ENCODE measurements at places on chromosomes 11 and 22.
A peak's percentile ranks its signal among the peaks of the same experiment; 100 is the strongest.

DNA sequence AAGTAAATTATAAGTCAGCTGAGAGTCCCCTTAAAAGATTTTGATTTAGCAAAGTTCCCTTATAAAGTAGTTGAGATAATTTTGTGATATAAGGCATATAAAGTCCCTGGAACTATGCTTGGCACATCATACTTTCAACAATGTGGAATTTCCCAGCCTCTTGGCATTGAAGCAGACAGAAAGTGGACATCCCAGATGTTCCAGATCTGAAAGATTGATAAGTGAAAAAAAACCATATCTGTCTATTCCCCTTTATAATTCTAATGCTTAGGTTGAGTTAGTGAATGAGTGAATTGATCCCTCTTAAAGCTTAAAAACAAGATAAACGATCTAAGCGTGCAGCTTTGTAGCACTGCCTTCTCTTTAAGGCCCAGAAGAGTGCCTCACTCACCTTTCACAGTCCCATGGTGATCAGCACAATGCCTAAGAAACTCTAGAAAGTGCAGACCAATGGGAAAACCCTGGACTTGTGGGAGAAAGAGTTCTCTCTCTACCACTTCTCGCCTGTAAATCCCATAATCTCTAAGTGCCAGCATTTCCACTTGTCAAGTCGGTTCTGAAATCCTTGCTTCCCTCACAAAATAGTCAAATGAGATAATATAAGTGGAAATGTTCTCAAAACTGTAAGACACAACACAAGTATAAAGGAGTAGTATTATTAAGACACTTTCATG lies 17.8 kb downstream of the FIBIN start:
- peak overlapping the region; percentile 42 for H3K27ac ChIP-seq
- H3K4me3 ChIP-seq, result no peak overlapping the region
- H3K36me3 ChIP-seq, result no peaks in the 10 kb centered on the region
- DNase-seq, result no peak
- no peaks in the 10 kb centered on the region for H3K27me3 ChIP-seq
- H3K4me1 ChIP-seq, result no peaks in the 10 kb centered on the region

GRCh38 chr11:129249351-129249750 lies 57.2 kb upstream of the ARHGAP32 start:
- H3K36me3 ChIP-seq, result no peaks in the 10 kb centered on the region
- no peaks in the 10 kb centered on the region for H3K4me1 ChIP-seq
- DNase-seq, result no peak
- no peaks in the 10 kb centered on the region for H3K27me3 ChIP-seq
- H3K27ac ChIP-seq, result no peak overlapping the region
- no peak overlapping the region for H3K4me3 ChIP-seq

DNA sequence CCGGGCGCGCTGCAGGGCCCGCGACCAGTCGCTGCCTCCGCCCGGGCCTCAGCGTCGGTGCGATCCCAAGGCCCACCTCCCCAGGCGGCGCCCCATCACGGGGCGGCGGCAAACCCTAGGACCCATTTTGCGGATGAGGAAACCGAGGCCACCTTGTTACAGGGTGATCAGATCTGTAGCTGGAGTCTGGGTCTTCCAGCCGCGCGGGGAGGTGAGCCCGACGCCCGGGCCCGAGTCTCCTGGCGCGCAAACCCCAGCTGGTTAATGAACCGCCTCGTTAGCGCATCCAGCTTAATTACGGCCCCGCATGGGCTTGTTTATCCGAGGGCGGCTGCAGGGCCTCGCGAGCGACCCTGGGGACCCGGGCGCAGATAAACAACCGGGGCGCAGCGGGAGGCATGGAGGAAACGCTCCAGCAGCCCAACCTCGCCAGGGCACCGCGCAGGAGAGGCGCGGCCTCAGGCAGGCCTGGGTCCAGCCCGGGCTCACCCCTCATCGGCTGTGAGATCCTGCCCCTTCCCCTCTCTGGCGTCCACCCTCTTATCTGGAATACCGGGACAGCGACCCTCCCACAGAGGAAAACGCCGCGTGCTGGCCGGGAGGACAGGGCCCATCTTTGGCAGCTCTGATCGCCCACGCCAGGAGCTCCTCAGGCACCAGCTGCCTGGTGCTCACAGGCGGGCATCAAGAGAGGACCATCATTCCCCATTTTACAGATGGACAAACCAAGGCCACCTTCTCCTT lies 14.7 kb downstream of the OTUB1 start:
- peak overlapping the region; percentile 47 for H3K27ac ChIP-seq
- DNase-seq, result no peak
- H3K4me1 ChIP-seq, result no peaks in the 10 kb centered on the region
- peak overlapping the region; percentile 51 for H3K4me3 ChIP-seq

- H3K4me1 ChIP-seq, result no peaks in the 10 kb centered on the region
- no peaks in the 10 kb centered on the region for H3K36me3 ChIP-seq
- no peak for DNase-seq
- H3K4me3 ChIP-seq, result no peak overlapping the region
These were observed 1083.2 kb upstream of the CNTN5 start for GRCh38 chr11:97937501-97937900.

GRCh38 chr11:120182790-120183491 lies 27.9 kb upstream of the OAF start:
- H3K4me1 ChIP-seq, result peaks cover 66% of the 10 kb centered on the region
- no peak overlapping the region for H3K27ac ChIP-seq
- no peaks in the 10 kb centered on the region for H3K36me3 ChIP-seq
- DNase-seq, result peak; percentile 60
- no peaks in the 10 kb centered on the region for H3K27me3 ChIP-seq
- H3K4me3 ChIP-seq, result no peak overlapping the region

DNA sequence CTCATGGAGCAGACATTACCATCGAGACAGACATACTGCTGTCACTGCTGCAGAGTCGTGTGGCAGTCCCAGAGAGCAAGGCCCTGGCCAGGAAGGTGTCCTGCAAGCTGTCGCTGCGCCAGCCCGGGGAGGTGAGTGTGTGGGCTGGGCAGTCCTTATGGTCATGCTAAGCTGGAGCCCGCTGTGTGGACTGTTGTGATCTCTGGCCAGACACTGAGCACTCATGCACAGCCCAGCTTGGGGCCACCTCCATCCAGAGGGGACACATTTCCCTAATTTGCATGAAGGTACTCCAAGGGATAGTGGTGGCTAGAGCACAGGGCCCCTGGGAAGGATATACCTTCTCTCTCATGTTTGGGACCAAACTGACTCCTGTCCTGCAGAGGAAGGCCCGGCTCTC lies 9.6 kb downstream of the ANKK1 start:
- H3K36me3 ChIP-seq, result no peaks in the 10 kb centered on the region
- DNase-seq, result no peak
- H3K27ac ChIP-seq, result no peak overlapping the region
- H3K4me3 ChIP-seq, result no peak overlapping the region

DNA sequence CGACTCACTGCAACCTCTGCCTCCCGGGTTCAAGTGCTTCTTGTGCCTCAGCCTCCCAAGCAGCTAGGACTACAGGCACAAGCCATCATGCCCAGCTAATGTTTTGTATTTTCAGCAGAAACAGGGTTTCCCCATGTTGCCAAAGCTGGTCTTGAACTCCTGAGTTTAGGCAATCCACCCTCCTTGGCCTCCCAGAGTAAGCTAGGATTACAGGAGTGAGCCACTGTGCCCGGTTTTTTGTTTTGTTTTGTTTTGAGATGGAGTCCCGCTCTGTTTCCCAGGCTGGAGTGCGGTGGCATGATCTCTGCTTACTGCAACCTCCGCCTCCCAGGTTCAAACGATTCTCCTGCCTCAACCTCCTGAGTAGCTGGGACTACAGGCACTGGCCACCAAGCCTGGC lies 41.0 kb downstream of the CELF1 start:
- H3K27ac ChIP-seq, result no peak overlapping the region
- H3K4me3 ChIP-seq, result no peak overlapping the region
- DNase-seq, result no peak
- no peaks in the 10 kb centered on the region for H3K27me3 ChIP-seq
- H3K36me3 ChIP-seq, result no peaks in the 10 kb centered on the region

All from heart left ventricle (tissue), 16 donors.